ENCODE measurements at places on chromosomes 11 and 22.

DNA sequence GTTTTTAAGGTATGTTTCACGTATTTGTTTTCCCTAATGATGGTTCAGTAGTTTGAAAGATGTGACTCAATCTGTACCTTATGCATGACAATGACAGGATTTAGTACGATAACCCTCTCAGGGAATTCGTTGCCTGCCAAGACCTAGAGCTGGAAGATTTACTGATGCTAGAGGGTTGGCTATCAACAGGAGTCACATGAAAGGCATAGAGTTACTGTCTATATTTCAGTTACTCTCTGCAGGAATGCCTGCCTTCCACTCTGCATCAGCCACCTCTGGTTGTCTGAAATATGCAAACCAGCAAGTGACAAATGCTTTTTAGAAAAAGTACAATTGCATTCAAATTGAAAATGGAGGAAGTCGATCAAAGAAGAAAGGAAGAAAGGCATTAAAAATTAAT is 276.3 kb upstream of the RAG2 start:
- H3K4me3 ChIP-seq: no peak overlapping the region
- H3K4me1 ChIP-seq: no peaks in the 10 kb centered on the region
- no peaks in the 10 kb centered on the region for H3K36me3 ChIP-seq
- no peak overlapping the region for H3K27ac ChIP-seq
- DNase-seq: no peak
- no peaks in the 10 kb centered on the region for H3K27me3 ChIP-seq

DNA sequence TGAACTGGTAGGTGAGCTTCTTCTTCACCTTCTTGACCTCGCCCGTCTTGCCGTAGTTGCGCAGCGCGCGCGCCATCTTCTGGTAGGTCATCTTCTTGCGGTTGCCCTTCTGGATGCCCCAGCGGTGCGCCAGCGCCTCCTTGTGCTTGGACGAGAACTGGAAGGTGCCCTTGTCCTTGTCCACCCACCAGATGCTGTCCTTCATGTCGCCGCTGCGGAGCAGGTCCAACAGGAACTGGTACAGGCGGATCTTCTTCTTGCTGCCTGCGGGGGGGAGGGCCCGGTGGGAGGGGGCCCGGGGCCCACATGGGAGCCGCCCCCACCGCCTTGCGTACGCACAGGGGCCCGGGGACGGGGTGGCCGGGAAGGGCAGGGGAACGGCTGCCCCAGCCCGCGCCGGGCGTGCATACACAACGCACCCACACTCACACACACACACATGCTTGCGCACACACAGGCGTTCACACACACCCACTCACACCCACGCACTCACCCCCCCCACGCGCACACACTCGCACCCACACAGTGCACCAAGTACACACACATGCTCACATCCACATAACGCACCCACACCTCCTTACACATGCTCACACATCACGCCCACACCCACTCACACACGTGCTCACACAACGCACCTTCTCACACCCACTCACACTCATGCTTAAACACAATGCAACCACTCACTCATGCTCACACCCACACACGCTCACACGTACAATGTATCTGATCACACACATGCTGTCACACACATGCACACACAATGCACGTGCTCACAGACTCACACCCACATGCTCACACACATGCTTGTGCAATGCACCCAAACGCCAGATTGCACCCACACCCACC is 3.0 kb upstream of the MYBPC3 start:
- no peaks in the 10 kb centered on the region for H3K27me3 ChIP-seq
- H3K4me3 ChIP-seq: no peak overlapping the region
- no peak for DNase-seq
- H3K4me1 ChIP-seq: peaks cover 16% of the 10 kb centered on the region
- H3K27ac ChIP-seq: no peak overlapping the region
- peaks cover 6% of the 10 kb centered on the region for H3K36me3 ChIP-seq

DNA sequence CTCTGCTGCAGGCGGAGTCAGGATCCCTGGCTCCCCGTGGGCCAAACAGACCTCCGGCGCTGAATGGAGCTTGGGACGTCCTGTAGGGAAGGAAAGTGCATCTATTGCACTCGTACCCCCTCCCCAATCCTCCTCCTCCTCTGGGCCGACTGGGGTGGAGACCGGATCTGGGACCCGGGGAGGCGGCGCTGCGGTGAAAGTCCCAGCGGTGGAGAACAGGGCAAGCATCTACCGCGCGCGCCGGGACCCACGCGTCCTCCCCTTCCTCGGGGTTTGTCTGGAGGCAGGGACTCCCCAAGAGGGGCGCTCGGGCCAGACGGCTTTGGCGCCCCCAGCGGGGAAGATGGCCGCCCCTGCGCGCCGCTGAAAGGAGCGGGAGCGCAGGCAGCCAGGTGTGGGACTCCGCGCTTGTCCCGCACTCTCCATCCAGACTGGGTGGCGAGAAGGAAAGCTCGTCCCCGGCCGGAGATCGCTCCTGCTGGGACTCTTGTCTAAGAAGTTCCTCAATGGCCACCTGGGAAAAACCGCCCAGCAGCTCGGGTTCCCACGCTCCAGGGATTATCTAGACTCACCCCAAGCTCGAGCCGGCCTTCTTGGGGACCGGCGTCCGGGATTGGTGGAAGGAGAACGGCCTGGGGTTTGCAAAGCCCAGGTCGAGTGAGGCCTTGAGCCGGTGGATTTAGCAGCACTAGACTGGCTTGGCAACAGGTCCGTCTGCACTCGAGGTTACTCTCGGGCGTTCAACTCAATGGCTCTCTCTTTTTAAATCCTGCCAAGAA is 718 bp downstream of the FADS2 start:
- peak overlapping the region; percentile 63 for H3K27ac ChIP-seq
- H3K36me3 ChIP-seq: no peaks in the 10 kb centered on the region
- DNase-seq: peak; percentile 37
- H3K4me1 ChIP-seq: peaks cover 37% of the 10 kb centered on the region
- peak overlapping the region; percentile 94 for H3K4me3 ChIP-seq

DNA sequence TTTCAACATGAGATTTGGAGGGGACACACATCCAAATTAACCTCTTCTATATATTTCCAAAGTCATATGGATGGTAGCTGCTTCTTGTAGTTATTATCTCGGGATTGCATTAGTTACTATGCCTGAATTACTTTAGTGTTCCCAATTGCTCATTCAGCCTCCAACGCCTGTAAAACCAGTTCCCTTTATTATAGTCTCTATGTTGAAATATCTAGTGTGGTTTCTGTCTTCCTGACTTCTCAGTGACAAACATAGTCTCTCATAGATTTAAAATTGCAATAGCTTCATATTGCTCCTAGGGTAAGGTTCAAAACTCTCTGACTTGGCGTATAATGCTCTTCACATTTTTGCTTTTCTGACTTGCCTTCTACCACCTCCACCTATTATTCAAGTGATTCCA is 366.4 kb downstream of the CASP12 start:
- no peaks in the 10 kb centered on the region for H3K36me3 ChIP-seq
- H3K4me1 ChIP-seq: no peaks in the 10 kb centered on the region
- peaks cover 4% of the 10 kb centered on the region for H3K27me3 ChIP-seq
- H3K27ac ChIP-seq: no peak overlapping the region

- H3K36me3 ChIP-seq: no peaks in the 10 kb centered on the region
- no peak overlapping the region for H3K4me3 ChIP-seq
- H3K27ac ChIP-seq: no peak overlapping the region
- DNase-seq: no peak
- no peaks in the 10 kb centered on the region for H3K27me3 ChIP-seq
Observed at GRCh38 chr11:104565583-104565961, 332.7 kb downstream of the CASP12 start.

- H3K27me3 ChIP-seq: peaks cover 8% of the 10 kb centered on the region
- H3K36me3 ChIP-seq: no peaks in the 10 kb centered on the region
- no peak for DNase-seq
- no peak overlapping the region for H3K4me3 ChIP-seq
- no peak overlapping the region for H3K27ac ChIP-seq
Observed at GRCh38 chr11:133835593-133836548, 9.4 kb downstream of the SPATA19 start.

DNA sequence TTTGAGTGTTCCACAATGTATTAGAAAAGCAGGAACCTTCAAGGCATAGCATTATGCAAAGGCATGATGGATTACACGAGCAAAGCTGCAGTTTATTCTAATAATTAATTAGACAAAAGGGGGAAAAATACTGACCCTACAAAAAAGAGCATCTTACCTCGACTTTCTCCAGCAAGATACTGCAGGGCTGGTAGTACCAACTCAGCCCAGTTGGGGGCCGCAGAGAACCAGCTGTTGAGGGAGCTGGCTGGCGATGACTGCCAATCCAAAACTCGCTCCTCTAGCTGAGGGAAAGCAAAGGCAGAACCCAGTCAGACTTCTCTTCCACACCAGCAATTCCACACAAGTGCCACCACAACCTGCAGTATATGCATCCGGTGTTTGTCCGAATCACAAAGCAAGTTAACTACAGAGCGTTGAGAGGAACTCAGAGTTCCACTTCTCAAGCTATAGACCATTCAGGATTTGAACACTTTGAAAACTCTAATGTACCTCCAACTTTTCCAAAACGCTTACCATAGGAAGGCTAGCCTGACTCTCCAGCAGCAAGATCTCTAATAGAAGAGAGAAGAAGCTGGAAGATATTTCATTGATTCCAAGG is 13.7 kb downstream of the NFRKB start:
- no peak for DNase-seq
- H3K27me3 ChIP-seq: no peaks in the 10 kb centered on the region
- no peaks in the 10 kb centered on the region for H3K4me1 ChIP-seq
- no peak overlapping the region for H3K27ac ChIP-seq

DNA sequence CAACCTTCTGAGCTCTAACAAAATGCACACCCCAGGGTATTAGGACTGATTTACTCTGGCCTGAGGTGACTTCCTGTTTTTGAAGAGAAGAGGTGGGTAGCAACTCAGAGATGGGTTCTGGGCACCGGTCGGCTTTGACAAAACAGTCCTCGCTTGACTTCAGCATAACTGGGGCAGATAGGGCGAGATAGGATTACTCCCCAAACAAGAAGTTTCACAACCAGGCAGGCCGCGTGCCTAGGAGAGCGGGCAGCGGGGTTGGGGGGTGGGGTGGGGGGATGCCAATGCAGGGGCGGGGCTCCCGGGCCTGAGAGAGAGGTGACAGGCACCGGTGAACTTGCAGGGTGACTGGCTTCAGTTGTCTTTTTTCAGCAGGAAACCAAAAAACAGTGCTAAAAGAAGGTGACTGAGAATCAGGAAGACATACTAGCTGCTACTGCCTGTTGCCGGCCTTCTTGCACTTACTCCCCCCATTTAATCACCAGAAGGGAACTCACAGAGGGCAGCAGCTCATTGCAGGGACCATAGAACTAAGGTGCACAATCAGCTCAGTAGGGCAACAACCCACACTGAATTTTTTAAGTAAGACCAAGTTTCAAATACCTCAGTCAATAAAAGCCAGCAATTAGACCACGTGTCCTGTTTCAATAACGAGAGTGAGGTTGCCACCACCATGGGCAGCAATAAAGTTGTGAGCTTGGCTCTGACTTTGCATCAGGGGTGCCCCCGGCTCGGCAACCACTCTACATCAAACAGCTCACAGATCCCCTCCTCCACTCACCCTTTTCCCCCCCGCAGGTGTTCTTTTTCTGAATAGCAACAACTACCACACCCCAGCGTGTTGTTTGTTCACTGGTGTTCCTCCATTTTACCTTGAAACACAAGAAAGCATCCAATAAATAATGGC is 37.2 kb upstream of the ETS1 start:
- peak overlapping the region; percentile 83 for H3K4me3 ChIP-seq
- DNase-seq: peak; percentile 90
- peak overlapping the region; percentile 99 for H3K27ac ChIP-seq
- peaks cover 100% of the 10 kb centered on the region for H3K4me1 ChIP-seq

DNA sequence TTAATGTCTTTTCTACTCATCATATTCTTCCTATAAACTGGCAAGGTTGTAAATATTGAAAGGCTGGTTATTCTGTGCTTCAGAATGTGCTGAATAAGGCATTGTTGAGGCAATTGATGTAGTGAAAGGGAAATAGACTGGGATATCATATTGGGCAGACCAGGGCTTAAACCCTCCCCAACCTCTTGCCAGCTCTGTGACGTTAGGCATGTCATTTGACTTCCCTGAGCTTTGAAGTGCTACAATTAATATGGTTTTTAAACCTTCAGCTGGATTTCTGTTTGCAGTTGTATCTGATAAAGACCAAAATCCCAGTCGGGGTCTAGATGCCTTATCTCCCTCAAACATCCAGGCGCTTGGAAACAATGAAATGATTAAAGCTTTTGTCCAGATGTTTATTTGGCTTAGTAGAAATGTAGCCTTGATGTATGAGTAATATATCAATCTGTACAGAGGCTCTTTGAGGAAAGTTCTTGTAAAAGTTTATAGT is 208.1 kb downstream of the DBX1 start:
- H3K4me3 ChIP-seq: peak overlapping the region; percentile 80
- H3K36me3 ChIP-seq: no peaks in the 10 kb centered on the region
- no peak for DNase-seq

DNA sequence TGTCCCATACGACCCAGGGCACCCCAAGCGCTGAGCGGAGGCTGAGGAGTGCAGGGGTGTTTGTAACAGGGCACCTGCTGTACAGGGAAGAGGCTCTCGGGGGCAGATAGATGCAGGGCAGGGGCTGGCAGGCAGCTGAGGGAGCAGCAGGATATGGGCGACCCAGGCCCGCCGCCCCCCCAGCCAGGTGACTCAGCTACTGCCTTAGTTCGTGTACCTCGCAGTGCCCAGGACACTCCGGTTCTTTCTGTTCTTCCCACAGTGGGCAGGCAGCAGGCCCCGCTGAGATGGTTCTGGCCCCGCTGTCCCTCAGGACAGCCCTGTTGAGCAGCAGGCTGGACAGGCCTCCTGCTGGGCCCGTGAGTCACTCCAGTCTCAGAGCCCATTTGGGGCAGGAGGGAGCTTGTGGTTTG is 16.2 kb downstream of the PHLDA2 start:
- H3K4me3 ChIP-seq: no peak overlapping the region
- H3K27ac ChIP-seq: no peak overlapping the region

- H3K4me1 ChIP-seq: peaks cover 18% of the 10 kb centered on the region
- no peak overlapping the region for H3K27ac ChIP-seq
- H3K36me3 ChIP-seq: no peaks in the 10 kb centered on the region
- no peaks in the 10 kb centered on the region for H3K27me3 ChIP-seq
- no peak for DNase-seq
Observed at GRCh38 chr11:65355776-65356393, 1.3 kb downstream of the TIGD3 start.

GRCh38 chr11:76205252-76206076 is 838 bp downstream of the WNT11 start:
- peaks cover 16% of the 10 kb centered on the region for H3K4me1 ChIP-seq
- DNase-seq: no peak
- no peak overlapping the region for H3K27ac ChIP-seq
- H3K4me3 ChIP-seq: peak overlapping the region; percentile 87

All from naive B cell (primary cell).